ENCODE measurements at places on chromosomes 6 and 20.

- DNase-seq = no peak
Observed at GRCh38 chr6:90701926-90702325, 115.1 kb upstream of the MAP3K7 start.

GRCh38 chr6:128240024-128240428 lies 280.4 kb downstream of the PTPRK start:
- no peak for DNase-seq

- DNase-seq = no peak
Observed at GRCh38 chr6:34230653-34231371, 5.9 kb upstream of the HMGA1 start.

- no peak for DNase-seq
Observed at GRCh38 chr20:13526551-13526950, 112.2 kb downstream of the TASP1 start.

- no peak for DNase-seq
Observed at GRCh38 chr20:49276161-49276960, 1.5 kb downstream of the ZNFX1 start.

DNA sequence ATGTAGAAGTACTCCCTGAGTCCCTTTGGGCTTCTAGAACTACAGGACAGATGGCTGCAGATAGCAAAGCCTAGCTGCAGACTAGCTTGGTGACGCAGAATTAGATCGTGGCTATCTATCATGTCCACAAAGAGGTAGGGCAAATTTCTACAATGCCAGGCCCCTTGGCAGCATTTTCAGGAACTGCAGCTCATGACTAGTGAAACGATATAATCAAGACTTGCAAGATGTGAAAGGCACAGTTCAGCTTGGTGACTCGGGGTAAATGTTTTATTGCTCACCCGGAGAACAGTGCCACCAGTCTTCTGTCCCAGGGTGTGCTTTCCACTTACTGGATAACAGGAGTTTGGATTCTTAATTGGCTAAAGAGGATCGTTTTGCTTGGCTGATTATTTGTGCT lies 108.7 kb upstream of the LY86 start:
- DNase-seq = no peak

DNA sequence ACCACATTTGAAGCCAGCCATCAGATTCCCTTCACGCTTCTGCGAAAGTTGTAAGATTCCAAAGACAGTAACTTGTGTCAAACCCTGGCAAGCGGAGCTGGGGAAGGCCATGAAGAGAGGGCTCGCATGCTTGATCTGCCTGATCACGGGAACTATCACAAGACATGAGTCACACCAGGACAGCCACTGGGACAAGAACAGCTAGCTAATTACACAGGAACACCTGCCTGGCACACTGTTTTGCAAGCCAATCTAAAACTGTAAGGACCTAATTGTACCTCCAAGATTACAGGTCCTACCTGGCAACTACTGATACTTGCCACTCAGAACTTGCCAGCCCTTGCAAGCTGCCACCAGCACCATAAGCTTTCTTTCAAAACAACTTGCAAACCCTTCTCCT lies 289.3 kb downstream of the KIF16B start:
- DNase-seq = no peak

GRCh38 chr6:139373154-139373927 lies 1.1 kb downstream of the CITED2 start:
- no peak for DNase-seq

DNA sequence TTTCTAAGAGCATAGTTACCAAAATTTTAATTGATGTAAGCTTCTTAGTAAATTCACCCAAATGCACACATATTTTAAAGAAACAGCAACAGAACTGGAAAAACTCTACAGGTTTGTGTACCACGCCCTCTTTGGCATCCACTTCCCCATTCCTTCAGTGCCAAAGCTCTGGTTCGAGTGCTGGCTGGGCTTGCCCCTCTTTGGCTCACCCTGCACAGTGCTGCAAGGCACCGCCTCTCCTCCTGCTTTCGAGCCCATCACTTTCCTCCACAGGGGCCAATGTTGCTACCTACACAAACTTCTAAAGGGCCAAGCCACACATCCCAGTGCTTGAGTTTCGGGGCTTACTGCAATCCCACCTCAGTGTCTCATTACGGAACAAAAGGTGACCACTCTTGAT lies 9.6 kb downstream of the LRP11 start:
- no peak for DNase-seq

DNA sequence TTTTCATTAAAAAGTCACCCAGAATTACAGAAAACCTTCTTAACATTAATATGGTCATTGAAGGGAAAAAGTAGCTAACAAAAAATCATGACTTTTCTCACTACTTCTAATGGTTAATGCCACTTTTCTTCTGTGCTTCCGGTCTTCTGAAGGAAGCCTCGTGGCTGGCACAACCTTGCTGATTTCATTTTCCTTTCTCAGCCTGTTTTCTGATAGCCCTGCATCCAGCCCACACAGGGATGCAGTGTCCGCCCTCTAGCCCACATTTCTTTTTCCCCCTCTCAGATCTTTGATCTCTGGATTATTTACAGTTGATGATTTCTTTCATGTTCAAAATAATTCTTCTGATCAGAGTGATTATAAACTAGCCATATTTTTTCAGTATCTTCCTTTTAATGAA lies 655.4 kb upstream of the EPHA7 start:
- no peak for DNase-seq

GRCh38 chr6:1473166-1473565 lies 83.8 kb downstream of the FOXF2 start:
- DNase-seq = no peak

DNA sequence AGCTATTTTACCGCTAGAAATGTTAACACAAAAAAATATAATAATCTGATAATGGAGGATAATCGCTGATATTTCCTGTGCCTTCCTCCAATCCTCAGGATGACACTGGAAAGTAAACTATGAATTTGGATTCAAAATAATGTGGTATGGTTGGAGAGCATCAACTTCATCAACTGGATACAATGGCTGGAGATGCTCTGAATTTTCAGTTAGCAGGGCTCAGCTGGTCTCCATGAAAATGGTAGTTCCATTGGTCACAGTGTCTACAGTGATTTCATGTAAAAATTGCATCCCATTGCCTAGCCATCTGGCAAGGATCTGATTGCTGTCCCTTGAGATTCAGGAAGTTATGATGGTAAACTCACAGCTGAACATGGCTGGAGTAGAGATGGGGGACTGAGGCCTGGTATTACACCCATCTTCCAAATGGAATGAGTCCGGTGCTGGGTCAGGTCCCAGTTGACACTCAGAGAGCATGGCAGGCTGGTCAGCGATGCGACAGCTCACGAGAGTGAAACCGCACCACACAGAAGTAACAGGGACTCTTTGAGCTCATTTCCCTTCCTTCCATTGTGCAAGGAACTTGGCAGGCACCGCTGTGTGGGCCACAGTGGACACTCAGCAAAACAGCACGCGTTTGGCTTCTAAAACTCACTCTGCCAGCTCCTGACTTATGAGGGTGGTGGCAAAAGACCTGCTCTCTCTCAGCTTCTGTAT lies 142.4 kb upstream of the TNFAIP3 start:
- DNase-seq = no peak

- no peak for DNase-seq
Observed at GRCh38 chr20:54995011-54995410, 519.6 kb downstream of the DOK5 start.

DNA sequence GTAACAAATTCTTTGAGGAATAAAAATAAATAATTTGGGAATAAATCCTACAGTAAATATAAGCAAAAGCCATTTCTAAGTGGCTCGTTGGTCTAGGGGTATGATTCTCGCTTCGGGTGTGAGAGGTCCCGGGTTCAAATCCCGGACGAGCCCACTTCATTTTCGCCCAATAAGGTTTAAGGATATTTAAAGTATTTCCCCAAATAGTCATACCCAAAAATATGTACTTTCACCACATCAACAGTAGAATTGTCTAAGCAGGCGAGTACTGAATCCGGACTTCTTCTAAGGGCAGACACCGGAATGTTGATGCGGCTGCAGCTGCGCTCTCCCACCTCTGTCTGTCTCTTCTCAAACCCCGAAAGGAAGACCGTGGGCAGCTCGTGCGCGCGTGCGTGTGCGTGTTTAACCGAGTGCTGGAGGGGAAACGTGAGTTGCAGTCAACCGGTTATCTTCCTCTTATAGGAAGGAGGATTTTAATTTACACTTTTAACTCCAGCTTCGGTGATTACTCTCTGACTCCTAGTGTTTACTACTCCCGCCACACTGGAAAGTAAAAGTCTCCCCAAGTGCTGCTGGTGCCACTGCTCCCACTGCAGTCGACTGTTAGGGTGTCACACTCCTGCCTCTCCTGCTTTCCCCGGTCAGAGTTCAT lies 155.7 kb upstream of the PRSS16 start:
- DNase-seq = no peak

GRCh38 chr6:6314596-6314995 lies 5.9 kb downstream of the F13A1 start:
- no peak for DNase-seq

DNA sequence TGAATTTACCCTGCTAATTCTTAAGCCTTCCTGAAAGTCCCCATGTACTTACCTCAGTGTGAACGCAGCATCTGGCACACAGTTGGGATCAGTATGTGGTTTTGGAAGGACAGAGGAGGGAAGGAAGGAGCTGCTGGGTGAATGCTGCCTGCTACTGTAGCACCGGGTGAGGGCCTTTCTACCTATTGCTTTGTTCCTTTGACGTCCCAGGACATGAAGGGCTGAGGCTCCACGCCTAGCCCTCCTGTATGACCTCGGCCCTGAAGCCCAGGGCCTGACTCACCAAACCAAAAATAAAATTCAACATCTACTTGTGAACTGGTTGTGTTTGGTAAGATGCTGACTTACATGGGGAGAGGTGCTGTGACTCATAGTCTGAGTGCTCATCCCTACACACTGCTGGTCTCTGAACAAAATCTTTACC lies 51.1 kb downstream of the ARID1B start:
- DNase-seq = no peak

- no peak for DNase-seq
Observed at GRCh38 chr6:140957386-140957785, 1175.3 kb upstream of the GJE1 start.

DNA sequence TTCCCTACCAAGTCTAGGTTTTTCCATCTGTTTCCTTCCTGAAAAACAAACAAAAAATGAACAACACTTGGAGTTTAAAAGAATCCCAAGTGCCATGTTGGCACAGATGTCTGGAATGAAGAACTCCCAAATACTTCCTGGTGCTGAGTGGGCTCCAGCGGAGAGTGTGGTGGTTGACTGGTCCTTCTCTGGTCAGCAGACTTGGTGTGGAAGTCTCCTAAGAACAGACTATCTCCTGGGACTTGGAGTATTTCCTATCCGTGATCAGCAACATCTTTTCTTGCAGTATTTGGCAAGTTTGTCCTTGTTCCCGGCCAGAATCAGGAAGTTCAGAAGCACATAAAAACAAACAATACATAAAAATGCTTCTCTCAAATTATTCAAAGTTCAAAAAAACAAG lies 154.1 kb downstream of the MTFR2 start:
- DNase-seq = no peak

DNA sequence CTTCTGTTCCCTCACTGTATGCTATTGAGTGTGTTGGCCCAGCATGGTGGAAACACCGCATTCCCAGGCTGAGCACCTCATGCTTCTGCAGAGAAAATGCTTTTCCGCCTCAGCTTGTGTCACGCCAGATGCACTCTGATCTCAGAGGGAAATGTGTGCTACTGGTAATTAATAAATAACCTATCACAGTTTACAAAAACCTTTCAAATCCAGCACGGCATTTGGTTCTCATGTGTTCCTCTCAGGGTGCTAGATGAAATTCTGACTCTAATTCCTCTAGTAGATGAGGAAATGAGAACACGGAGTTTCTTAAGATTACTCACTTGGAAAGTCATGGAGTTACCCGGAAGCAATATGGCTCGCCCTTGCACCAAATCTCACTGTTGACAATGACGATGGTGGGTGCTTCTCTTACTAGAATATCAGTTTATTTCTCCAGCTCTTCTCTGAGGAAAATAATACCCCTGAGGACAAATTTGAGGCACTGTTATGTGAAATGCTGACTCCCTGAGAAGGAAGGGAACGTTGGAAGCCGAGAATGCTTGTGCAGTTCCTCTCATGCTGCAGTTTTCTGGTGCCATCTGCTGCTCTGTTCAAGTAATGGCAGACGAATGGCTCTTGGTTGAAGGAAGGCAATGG lies 116.6 kb downstream of the RNF144B start:
- DNase-seq = no peak

DNA sequence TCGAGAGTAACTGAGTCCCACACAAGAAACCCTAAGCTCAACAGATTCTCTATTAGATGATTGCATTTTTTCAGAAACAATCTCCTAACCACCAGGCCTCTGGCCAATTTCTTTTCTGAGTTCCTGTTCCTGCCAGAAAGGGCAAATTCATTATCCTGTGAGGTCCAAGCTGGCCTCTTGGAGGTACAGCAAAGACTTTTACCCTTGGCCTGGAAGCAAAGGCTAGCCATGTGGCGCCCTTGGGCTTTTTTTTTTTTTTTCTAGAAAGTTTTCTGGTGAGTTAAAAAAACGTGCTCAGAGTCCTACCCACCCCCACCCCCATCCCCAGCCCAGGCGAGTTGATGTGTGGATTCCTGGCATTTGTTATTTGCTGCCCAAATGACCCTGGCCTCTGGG lies 59.0 kb upstream of the EEF1A1 start:
- DNase-seq = no peak

DNA sequence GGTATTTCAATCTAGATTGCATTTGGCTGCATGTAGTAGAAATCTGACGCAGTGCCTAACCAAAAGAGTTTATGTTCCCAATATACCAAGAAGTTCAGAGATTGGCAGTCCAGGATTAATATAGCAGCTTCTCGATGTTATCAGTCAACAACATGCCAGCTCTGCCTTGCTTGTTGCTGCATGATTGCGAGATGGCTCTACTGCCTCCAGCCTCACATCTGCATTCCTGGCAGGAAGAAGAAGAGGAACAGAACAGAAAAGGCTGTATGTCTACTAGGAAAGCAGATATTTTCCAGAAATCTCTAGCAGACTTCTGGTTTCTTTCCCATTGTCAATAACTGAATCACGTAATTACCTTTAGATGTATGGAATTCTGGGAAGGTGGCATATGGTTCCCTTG lies 60.8 kb downstream of the SLC35D3 start:
- no peak for DNase-seq

GRCh38 chr6:102641426-102641825 lies 1247.9 kb downstream of the GRIK2 start:
- DNase-seq = no peak

DNA sequence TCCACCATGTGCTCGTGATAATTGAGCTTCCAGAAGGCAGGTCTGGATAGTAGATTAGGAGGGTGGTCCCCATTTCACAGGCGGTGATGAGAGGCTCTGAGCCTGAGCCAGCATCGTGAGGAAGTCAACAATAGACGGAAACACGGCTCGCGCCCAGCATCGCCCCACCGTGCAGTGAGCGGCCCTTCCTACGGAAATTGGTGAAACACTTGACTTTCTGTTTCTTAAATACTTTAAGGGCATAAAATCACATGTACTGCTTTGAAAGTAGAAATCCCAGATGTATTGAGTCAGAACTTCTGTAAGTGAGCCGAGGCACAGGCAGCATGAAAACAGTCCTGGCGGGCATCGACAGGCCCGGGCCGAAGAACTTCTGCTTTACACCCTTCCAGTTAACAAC lies 4.3 kb upstream of the KIF25 start:
- DNase-seq = no peak

DNA sequence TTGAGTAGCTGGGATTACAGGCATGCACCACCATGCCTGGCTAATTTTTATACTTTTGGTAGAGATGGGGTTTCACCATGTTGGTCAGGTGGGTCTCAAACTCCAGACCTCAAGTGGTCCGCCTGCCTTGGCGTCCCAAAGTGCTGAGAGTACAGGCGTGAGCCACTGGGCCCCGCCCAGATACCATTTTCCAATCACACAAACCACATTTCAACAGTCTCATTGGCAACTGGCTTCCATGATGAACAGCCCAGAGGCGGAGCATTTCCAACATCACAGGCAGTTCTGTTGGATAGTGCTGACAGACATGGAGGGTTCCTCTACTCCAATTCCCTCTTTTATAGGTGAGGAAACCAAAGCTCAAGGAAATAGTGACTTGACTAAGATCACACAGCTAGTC lies 43.9 kb upstream of the PLCB4 start:
- no peak for DNase-seq
